Epithelial cell of proximal tubule (primary cell): ENCODE measurements at places on chromosomes 16 and 17. TPM values are rescaled to one million over a fixed set of nuclear protein-coding genes. Genes with fewer than 3 reads are reported as not detected.
A peak's percentile ranks its signal among the peaks of the same experiment; 100 is the strongest.

GLIS2 gene
- total RNA-seq = 2.2 and 4.6 TPM in 2 replicates

GRCh38 chr17:77441940-77442339 is 301.2 kb downstream of the SEC14L1 start:
- DNase-seq = no peak

- no peak for DNase-seq
Measured at GRCh38 chr16:2859686-2860265, 1.8 kb upstream of the PRSS22 start.

GRCh38 chr16:77190190-77190477 is 856 bp upstream of the MON1B start:
- no peak for DNase-seq

DNA sequence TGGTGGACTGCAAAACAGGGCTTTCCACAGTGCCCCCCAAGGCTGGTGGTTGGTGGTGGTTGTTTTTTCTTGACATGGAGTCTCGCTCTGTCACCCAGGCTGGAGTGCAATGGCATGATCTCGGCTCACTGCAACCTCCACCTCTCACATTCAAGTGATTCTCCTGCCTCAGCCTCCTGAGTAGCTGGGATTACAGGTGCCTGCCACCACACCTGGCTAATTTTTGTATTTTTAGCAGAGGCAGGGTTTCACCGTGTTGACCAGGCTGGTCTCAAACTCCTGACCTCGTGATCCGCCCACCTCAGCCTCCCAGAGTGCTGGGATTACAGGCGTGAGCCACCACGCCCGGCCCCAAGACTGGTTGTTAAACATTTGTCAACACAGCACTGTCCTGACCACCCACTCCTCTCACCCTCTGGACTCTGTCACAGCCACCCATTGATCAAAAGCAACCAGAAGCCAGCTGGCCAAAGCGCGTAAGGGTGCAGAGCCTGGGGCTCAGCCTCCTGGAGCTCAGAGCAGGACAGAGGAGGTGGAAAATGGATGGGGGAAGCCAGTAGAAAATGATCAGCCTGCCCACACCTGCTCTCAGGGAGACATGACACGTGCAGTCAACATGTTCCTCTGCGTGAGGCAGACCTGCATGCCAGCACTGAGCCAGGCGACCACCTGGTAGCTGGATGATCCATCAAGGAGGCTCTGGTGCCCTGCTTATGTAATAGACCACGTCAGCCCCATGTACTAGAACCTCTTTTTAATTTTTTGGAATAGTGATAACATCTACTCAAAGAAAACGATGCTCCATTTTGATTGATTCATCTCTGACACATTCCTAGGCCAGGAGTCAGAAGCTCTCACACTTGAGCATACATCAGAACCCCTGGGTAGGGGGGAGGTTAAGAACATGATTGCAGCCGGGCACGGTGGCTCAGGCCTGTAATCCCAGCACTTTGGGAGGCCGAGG is 14.8 kb upstream of the OSGIN1 start:
- no peak for DNase-seq

- no peak for DNase-seq
Measured at GRCh38 chr17:44502598-44503146, 534 bp downstream of the GPATCH8 start.

KRTAP4-3 gene
- total RNA-seq = not detected in 2 replicates

- DNase-seq = no peak
Measured at GRCh38 chr17:601926-602303, 112.7 kb downstream of the VPS53 start.

DNA sequence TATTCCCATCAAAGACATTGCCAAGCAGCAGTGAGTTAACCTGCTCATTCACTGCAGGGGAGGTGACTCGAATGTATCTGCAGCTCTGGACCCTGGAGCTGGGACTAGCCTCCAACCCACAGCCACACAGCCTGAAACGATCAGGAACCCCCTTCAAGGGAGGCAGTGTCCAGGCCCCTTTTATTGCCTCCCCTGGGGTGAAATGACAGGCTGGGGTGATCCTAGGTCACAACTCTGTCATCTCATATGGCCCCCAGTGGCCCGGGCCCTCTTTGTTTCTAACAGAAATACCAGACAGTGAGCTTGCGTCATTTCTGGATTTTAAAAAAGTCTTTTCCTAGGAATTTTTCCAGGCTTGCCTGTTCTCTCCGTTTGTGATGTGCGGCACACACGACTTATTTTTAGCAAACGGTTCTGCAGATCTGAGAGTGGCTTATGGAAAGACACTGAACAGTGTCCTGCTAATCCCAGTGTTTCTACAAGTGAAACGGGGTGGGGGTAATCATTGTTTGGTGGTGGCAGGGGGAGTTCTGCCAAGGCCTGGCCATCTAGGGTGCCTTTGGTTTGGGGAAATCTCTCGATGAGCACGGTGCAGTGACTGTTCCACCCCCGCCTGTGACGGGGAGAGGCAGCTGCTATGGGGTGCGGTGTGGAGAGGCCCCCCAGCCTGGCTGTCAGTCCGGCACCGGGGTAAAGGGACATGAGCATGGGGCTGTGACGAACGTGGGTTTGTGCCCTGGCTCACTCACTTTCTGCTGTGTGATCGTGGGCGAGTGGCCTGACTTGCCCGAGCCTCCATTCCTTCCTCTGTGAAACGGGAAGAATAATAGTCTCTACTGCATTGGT is 27.2 kb downstream of the NAGPA start:
- no peak for DNase-seq

HOXB8 gene
- 12.7 and 21.4 TPM in 2 replicates for total RNA-seq

- DNase-seq = no peak
Measured at GRCh38 chr17:57580055-57580739, 164.9 kb downstream of the CCDC182 start.

DNA sequence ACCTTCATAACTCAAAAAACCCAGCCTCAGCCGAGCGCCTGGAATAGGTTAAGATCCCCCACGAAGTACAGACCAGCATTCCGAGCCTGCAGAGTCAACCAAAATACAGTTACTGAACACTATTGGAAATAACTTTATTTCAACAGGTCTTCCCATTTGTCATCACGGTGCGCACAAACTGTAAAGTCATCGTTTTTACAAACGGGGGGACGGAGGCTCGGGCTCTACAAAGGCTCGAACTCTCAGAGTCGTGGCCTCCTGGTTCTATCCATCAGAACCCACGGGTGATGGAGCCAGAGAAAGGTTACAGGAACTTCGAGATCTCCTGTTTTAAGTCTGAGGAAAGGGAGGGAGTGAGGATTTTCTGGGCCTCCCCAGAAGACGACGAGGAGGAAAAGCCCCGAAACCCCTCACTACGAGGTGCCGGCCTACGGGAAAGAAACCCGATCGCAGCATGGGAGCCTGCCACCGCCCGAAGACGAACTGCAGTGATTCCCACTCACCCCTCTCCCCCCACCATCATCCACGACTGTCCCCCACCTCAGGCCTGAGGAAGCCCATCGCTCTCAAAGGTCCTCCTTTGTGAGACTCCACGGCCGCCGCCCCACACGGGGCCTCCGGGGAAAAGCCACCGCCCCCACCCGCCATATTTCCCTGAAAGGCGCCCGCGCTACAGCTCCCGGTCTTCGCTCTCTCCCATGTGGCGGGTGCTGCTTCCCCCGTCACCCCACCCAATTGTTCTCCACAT is 917 bp downstream of the YWHAE start:
- DNase-seq = no peak

- no peak for DNase-seq
Measured at GRCh38 chr17:57724026-57724728, 20.9 kb downstream of the CCDC182 start.

DNA sequence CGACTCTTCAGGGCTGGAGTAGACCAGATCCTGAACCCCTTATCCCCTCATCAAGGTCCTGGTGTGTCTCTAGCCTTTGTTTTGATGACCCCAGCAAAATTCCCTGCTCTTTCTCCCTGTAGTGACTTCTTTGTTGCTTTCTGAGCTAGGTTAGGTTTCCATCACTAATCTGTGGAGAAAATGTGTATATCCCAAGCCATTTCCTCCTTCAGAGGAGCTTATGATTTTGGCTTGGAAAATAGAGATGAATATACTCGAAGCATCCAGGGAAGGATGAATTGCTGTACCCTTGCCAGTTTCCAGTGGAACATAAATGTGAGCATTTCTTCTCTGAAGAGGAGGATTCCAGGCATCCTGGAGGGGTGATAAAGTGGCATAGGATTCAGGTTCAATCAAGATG is 55.8 kb downstream of the KSR1 start:
- DNase-seq = no peak

- no peak for DNase-seq
Measured at GRCh38 chr16:1654505-1655268, 23.4 kb upstream of the JPT2 start.

CPHXL2 gene
- total RNA-seq = not detected in 2 replicates

VKORC1 gene
- 129 and 214 TPM in 2 replicates for total RNA-seq

DNA sequence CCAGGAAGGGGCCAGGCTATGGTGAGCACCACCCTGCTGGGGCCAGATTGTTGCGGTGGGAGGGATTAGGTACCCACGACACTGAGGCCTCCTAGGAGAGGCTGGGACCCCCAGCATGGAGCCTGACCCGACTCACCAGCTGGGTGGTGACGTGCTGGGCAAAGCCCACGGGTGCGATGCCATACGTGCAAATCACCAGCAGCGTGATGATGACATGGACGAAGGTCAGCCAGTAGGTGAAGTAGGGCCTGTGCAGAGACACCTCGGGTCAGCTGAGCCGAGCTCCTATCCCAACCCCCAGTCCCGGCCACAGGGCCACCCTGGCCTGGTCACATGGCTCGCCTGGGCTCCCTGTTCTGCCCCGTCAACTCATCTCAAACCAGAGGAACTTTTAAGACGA is 7.5 kb downstream of the AANAT start:
- DNase-seq = no peak

DNA sequence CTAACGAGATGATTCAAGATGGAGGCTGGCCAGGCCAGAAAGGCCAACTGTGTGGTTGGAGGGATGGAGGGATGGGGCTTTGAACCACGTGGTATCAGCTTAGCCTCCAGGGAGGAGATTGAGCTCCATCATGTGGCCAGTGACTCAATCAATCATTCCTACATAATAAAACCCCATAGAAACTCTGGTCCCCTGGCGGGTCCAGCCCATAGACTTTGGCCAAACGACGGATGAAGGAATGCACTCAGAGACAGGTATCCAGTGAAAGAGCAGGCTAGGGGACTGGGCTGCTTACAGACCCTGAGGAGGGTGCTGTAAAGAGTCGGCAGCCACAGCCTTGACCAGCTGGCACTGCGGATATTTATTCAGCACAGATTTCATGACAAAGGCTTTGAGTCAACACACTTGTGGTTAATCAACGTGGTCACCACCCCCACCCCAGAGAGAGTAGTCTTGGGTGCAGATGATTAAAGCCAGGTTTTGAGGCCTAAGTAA is 308.7 kb upstream of the TNRC6C start:
- DNase-seq = no peak

DNA sequence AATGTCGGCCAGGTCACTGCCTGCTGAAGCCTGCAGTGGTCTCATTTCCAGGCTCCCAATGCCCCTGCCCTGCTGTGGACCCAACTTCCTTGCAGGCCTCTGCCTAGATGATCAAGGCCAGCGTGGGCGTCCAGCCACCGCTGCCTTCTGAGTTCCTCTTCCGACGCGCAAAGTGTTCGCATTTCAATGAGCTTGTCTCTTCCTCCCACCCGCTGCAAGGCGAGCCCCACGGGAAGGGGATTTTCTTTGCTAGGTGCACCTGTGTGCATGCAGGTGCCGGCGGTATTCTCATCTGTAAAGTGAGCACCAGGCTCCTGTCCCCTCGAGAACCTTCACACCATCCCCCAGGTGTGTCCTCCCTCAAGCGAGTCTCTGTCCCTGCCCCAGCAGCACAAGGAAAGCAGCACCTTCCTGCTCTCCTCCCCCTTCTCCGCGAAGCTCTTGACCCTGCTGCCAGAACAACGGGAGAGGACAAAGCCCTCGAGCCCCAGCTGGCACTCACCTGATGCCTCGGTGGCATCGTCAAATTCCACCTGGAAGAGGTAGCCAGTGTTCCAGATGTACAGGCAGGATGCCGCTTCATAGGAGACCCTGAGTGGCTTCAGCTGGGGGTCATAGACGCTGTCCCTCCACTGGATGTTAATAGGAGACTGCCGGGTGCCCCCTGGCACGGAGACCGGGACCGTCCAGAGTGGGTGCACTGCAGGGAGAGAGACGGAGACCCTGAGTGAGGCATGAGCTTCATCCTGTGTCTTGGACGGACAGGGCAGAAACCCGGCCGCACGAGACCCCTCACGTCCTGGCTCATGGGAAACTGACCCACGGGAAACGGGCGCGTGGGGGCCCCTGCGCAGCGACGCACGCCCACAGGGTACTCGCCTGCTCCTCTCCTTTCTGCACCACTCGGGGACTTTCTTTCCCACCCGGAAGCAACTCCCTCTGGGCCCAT is 9.8 kb downstream of the CA5A start:
- DNase-seq = no peak

SLC38A7 gene
- total RNA-seq = 9.5 and 12.0 TPM in 2 replicates

DNA sequence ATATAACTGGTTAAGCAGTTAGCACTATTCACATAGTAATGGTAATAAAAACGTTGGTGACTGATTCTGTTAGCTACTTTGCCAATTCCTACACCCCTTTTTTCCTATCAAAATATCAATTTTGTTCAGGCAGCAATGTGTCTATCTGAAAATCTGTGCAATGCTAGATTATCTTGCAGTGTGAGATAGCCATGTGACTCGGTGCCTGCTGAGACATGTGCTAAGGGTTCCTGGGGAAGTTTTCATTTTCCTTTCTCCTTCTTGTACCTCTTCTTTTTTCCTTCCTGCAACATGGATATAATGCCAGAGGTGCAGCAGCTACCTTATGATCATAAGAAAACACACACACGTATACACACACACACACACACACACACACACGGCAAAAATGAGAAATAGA is 100.5 kb upstream of the SHISA6 start:
- no peak for DNase-seq

DNA sequence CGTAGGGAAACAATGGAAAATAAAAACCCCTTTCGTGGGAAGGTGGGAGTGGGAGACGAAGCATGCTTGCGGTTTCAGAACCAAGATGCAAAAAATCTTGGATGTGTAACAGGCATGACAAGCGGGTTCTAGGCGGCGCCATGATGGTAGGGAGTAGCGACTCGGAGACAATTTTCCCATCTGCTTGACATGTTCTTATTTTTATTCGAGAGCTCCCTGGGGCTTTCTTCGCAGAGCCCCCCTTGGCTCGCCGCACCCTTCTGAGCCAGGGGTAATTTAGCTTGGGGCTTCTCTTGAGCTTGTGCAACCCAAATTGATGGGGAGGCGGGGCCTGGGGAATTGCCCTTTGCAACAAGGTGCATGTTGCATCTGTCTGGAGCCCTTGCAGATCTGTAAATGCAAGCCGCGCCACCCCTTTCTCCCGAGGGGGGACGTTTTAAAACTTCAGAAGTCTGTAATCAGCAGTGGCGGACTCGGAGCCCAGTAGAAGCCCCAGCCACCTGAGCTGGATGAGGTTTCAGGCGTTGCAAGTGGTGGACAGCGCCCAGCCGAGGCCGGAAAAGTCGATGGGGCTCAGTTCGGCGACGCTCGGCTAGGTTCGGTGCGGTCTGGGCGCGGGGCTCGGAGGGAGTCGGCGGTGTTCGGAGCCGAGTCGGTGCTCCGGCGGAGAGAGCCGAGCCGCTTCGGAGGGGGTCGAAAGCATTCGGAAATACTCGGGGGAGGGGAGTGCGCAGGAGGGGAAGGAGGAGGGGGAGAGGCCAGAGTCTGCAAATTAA is 2.9 kb downstream of the GNAO1 start:
- no peak for DNase-seq

GRCh38 chr16:6684076-6684673 is 648.5 kb upstream of the RBFOX1 start:
- DNase-seq = peak; percentile 2

PSME3 gene
- 126 and 190 TPM in 2 replicates for total RNA-seq
